ENCODE measurements at places on chromosomes 11 and 22.
A peak's percentile ranks its signal among the peaks of the same experiment; 100 is the strongest.

DNA sequence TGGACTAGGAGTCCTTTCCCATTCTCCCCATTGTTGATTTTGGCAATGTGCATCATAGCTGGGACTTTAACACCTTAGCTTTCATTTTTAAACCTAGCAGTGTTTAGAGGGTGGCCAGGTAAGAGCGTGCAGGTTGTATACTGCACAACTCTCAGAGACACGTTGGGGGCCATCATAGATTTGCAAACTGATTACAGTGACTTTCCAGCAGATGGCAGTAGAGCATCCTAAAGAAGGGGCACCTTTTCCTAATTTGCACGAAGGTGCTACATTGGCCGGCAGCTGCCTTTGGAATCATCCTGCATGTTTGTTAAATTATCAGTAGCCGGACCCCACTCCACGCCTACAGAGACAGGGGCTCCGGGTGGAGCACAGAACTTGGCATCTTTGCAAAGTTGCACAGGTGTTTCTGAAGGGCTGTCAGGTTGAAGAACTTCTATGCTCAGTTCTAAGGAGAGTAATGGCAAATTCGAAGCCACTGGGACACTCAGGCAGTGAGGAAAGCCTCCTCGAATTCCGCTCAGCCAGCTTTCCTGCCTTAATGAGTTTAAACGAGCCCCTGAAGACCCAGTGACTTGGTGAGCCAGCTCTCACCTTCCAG, 7.7 kb downstream of the LHFPL7 start:
- peak; percentile 43 for DNase-seq

DNA sequence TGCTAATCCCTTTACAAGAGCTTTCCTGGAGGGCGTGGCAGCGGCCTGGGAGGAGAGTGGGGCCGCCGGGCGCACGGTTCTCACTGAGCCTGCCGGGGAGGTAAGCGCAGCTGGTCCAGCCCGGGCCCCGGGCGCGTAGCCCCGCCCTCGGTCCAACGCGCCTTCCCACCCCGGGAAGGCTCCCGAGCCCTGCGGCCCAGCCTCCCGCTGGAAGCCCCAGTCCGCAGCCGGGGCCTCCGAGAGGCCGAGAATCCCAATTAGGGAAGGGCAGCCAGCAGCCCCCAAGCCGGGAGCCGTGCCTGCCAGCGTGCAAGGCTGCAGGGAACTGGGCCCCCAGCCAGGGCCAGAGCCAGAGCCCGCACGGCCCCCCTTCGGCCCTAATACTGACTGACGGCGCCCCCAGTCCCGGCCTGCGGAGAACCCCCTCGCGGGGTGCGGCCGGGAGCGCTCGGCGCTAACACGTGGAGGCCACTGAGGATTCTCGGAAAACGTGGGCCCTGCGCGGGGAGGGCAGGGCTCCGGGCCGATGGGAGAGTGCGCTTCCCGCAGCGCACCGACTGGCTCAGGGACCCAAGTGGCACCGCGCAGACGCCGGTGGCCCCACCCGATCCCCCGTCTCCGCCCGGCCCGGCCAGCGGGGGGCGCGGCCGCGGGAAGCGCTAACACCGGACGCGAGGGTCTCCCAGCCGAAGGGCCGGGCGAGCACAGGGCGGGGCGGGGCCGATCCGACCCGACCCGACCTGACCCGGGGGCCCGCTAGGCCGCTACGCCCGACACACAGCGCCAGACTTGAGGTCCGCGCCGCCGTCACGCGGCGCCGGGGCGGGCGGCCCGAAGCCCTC, 5.7 kb downstream of the ZFTA start:
- DNase-seq = no peak

- no peak for DNase-seq
Measured at GRCh38 chr11:101987370-101987769, 59.9 kb upstream of the CFAP300 start.

GRCh38 chr11:48005831-48006270, 25.5 kb downstream of the PTPRJ start:
- no peak for DNase-seq

DNA sequence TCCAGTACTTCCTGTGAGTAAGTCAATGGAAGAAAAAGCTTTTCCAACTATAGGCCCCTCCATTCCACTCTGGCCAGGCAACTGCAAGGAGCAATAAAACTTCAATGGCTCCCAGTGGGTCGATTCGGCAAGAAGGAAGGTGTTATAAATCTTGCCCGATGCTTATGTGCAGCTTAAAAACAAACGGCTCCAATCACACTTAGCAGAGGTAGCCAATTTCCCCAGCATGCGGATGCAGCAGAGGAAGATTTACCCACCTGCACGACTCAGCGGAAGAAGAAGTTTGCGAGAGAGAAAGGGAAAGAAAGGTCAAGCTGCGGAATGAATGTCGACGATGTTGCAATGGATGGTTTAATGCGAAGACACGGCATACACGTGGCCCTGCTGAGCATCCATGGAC, 141.5 kb downstream of the OPCML start:
- no peak for DNase-seq

DNA sequence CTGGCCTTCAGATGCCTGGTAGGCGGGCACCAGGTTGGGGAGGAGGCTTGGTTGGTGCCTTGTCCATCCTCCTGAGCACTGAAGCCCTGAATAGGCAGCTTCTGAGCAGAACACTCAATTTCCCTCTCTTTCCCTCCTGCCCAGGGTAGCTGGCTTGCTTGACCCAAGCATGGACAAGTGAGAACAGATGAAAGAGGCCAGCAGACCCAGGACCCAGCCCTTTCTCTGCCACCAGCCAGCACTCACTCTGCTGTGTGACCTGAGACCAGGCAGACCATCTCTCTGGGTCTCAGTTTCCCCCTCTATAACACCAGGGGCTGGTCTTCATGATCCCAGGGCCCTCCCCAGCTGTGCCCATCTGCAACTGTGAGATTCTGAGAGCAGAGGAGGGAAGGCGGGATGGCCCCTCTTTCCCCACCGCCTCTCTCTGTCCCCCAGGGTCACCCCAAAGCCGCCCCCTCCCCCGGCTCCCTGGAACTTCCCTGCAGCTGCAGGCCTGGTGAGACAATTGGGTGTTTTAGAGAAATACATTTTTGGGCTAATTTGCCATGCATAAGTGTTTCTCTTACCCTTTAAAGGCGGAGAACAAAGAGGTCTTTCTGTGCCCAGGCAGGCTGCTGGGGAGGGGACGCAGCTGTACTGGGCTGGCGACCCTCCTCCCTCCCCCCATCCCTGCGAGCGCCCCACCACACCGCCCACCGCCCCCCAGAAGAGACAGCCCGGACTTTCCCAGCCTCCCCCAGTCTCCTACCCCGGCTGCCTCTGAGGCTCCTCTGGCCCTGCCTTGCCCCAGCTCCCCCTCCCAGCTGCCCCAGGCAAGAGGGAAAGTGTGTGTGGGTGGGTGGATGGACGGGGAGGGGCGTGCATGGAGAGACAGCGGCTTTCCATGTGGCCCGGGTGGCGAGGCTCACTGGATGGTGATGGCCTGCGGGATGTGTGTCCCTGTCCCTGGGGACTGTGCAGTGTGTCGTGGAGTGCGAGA, 30.8 kb upstream of the PICK1 start:
- no peak for DNase-seq

DNA sequence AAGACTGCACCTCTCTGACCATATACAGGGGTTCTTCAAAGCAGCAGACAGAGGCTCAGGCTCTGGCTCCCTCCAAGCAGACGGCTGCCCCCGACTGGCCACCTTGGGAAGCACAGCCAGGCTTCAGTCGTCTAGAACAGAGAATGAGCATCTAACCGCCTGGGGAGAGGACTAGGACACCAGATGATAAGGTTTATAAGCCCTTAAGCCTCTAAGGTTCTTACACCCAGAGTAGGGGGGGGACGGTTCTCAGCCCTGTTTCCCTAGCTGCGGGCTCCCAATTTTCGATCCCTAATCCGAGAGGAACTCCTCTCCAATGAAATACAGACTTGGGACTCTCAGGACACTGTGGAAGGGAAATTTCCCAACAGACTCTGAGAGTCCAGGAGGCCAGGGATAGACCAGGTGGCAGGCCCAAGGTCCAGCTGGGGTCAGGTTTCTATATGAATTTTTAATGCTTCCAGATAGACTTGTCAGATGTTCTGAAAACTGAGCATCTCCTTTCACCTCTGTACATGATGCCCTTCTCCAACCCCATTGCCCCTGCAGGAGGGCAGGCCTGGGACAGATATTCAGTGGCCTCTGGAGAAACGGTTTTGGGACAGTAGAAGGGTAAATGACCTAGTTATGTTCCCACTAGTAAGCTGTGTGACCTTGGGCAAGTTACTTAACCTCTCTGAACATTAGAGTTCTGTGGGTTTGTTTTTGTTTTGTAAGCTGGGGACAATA, 20.2 kb downstream of the RTN4RL2 start:
- DNase-seq = peak; percentile 76

DNA sequence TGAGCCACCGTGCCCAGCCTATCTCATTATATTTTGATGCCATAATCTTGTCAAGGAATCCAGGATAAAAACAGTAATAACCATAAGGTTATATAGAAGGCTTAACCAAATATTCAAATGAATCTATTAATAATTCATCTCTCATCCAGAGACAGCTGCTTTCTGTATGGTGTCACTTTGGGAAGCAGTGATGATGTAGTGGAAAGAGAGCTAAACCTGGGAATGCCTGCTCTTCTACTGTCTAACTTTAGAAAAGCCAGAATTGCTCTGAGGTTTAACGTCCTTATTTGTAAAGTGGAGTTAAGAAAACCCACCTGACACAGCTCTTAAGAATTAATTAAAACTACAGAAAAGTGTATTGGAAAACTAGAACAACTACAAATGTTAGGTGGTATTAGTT, 29.3 kb upstream of the OR10D3 start:
- no peak for DNase-seq

GRCh38 chr11:112265659-112266409, 5.2 kb upstream of the PLET1 start:
- no peak for DNase-seq

DNA sequence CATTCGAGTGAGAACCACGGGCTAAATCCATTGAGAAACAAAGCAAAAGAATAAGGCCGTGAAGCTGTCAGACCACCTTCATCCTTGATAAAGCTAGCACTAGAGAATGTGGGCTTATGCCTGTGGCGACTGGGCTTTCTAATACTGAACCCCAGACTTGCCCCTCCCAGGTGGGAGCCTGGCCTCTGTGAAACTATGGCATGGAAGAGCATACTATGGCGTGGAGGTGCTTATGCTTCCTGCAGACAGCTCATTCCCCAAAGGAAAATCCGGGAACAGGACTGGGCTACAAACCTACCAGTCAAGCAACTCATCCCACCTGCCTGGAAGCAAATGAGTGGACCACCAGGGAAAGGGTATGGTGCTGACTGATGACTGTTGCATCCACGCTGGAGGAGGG, 92.4 kb downstream of the ZC3H12C start:
- DNase-seq = no peak

DNA sequence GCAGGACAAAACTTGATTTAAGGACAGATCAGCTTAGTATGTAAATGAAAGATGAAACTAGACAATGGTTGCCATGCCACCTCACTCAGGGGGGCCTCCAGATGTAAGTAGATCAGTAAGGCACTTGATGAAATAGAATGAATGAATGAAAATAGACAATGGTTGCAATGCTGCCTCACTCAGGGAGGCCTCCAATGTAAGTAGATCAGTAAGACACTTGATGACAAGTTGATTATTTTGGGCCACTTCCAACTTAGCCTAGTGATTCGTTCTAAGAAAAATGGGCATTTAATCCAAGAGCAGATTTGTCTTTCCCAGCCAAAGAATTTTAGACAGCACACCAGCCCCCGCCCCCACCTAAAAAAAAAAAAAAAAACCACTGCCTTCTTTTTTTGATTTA, 19.2 kb upstream of the SLC5A12 start:
- no peak for DNase-seq

DNA sequence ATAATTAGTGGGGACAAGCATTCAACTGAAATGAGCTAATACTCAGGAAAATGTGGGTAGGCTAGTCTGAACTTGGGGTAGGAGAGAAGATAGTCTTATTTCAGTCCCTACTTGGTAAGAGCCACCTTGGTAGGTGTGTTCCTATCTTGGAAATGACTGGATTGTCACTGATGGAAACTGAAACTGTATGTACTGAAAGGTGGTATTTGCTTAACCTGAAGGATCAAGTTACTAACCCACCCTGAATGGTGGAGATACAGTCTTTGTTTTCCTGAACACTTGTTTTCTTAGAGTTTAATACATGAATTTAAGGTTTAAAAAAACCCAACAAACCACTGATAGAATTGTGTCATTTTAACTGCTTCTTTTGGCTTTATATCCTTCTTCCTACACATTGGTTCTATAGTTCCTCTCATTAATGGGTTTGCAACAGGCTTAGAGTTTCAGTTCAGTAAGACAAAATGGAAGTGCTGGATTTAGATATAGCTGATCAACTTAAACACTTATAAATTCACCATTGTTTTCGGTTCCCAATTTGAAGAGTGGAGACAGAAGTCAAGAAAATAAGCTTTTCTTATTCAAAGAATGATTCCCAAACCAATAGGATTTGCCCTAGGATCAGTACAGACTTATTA, 4.2 kb downstream of the FAR1 start:
- DNase-seq = no peak

- DNase-seq = no peak
Measured at GRCh38 chr22:23457380-23457985, 122.6 kb downstream of the IGLL1 start.
